Endothelial cell (in vitro differentiated cells): ENCODE measurements at places on chromosomes 16 and 17.

GRCh38 chr16:24124291-24124690 is 131.8 kb upstream of the CACNG3 start:
- DNase-seq = no peak

- DNase-seq = no peak
Observed at GRCh38 chr16:83842291-83842690, 34.5 kb downstream of the HSBP1 start.

GRCh38 chr17:80205811-80206210 is 14.3 kb downstream of the SGSH start:
- no peak for DNase-seq

DNA sequence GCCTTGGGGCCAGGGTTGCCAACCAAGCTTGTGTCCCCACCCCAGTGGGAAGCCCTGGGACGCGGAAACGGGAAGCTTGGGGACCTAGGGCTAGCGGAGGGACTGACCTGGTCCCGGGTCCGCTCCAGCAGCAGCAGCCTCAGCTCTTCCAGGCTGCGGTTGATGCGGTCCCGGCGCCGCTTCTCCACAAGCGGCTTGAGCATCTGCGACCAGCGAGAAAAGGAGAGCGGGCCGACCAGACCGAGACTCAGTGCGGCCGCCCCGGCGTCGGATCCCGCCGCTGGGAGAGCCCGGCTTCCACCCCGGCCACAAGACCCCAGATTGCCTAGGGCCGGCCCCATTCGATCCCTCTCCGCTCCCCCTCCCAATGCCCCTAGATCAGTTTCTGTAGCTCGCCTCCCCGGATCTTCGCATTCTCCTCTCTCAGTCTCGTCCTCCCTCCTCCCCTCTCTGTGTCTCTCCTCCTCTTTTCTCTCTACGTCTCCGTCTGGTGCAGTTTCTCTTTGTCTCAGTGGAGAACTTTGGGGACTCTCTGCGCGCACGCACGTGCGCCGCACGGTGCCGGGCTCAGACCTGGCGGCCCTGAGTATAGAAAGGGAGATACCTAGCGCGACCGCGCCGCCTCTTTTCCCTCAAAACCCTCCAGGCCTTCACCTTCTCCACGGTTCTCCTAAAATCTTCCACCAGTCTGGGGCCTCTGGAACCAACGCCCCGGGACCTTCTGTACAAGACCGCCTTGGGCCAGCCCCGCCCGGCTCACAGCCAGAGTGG is 797 bp downstream of the HES7 start:
- DNase-seq = no peak

- DNase-seq = no peak
Observed at GRCh38 chr17:44249501-44250246, 18.3 kb downstream of the SLC4A1 start.

DNA sequence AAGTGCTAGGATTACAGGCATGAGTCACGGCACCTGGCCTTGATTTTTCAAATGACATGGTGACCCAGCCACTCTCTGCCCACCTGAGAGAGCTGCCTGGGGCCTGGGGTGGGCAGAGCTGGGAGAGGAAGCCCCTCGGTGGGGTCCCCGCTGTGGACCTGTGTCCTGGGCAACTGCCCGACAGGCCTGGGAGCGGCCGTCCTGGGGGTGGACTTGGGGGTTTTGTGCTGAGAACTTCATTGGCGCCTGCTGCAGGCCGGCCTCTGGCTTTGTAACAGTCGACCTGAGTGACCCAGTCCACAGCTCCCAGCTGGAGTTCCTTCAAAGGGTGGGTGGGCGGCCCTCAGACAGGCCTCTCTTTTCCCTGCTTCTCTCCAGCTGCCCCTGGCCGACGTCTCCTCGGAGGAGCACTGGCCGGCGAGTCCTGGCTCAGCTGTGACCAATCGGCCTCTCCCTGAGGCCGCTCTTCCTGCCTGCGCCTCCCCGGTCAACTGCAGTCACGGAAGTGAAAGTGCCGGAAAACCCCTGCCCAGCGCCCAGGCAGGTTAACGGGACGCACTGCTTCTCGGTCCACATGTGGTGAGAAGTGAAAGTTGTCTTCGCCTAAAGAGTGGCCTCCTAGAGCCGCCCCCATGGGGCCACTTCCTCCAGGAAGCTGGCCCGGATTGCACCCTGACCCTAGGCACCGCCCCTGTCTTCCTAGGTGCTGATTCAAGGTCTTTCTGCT is 5.5 kb downstream of the CBFA2T3 start:
- no peak for DNase-seq

DNA sequence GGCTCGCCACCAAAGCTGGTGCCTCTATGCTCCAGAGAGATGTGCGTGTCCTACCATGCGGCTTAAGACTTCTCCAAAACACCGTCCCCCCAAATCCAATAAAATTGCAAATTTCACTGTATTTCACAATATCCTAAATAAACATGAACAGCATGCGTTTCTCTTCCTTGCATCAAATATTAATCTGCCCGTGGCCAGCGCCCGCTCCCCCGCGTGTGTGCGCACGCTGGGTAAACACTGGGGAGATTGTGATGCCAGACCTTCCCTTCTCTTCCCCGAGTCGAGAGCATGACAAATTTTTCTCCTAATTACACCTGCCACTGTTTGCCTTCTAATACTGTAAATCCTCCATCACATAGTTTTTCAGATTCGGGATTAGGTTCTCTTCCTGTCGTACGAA is 148.1 kb downstream of the MRM1 start:
- DNase-seq = no peak

DNA sequence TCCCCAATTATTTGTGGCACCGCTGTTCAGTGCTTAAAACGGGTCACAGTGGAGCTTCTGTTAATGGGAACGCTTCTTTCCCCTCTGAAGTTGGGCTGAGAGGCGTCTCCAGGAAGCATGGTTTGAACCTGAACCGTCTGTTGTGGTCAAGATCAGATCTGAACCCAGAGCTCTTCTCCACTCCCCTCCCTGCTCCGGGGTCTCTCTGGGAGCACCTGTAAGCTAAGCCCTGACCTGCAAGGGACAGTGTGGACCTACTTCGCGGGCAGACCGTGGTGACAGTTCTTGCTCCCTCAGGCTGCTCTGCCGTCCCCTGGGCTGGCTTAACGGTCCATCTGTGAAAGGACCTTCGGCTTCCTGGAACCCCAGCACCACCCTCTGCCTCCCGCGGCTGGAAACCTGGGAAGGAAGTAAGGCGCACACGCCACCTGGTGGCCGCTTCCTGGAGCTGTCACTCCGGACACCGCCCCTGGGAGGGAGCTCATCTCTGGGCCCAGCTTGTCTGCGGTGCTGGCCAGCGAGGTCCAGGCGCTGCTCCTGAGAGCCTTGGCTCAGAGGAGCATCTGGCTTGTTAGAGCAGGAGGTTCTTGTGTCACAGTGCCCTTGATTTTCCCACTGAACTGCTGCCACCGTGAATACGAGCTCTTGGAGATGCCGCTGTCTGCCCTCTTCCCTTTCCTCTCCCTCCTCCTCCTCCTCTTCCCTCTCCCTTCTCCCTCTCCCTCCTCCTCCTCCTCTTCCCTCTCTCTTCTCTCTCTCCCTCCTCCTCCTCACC is 518.5 kb upstream of the EEF2KMT start:
- peak; percentile 76 for DNase-seq

DNA sequence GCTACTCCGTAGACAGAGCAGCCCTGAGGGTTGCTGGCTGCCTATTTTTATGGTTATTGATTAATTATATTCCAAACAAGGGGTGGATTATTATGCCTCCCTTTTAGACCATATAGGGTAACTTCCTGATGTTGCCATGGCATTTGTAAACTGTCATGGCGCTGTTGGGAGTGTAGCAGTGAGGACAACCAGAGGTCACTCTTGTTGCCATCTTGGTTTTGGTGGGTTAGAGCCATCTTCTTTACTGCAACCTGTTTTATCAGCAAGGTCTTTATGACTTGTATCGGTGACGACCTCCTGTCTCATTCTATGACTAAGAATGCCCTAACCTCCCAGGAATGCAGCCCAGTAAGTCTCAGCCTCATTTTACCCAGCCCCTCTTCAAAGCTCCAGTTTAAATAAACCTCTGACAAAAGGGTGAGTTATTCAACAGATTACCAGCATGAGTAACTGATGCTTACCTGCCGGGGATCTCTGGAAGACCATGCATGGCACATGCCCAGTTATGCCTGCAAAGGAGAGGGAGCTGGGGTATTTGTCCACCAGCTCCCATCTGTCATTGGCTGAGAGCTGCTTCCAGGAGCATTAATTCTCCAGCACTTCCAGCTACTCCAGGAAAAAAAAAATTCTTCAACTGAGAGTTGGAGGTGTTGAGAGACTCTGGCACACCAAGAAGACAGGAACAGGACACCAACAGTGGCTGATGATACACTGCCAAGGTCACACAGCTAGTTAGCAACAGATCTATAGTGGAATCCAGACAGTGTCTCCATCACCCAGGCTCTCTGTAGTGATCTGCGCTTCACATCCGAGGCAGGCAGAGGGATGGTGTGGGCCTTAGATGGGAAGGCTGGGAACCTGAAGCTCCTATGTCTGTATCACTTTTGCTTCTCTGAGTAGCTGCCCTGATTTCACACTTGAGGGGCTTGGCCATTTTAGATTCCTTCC is 36.6 kb upstream of the IL21R start:
- DNase-seq = no peak

DNA sequence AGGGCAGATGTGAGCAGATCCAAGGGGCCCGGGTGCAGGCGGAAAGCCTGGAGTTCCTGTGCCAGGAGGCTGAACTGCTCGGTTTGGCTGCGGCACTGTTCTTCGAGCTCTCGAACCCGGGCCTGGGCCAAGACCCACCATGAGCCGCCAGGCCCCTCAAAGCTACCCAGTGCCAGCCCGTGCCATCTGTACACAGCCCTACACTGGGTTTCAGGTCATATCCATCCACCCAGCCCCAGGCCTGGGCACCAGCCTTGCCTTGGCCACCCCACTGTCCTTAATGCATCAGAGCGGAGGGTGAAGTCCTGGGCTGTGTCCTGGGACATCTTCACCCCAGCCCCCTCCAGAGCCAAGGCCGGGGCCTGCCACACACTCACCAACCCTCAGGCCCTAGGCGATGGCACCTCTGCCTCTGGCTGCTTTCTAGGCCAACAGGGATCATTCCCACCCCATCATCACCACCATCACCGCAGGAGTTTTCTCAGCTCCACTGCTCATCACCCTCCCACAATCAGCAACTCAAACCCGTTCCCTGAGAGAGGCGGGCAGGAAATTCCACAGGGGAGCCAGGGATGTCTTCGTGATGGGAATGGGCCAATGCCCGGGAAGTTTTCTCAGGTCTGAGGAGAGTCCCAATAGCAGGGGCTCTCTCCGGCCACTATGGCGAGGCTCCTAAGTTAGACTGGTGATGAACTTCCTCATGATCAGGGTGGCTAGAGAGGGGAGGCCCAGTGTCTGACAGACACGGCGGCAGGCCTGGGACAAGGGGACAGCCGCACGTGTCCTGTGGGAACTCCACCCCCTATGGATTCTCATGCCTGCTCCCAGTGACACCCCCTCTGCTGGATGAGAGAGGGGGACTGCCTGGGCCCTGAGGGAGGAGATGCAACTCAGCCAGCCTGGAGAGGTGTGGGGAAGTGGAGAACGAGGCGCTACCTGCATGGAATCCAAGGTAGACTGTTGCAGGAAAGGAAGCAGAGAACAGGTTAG is 9.1 kb downstream of the TSPOAP1 start:
- DNase-seq = no peak

DNA sequence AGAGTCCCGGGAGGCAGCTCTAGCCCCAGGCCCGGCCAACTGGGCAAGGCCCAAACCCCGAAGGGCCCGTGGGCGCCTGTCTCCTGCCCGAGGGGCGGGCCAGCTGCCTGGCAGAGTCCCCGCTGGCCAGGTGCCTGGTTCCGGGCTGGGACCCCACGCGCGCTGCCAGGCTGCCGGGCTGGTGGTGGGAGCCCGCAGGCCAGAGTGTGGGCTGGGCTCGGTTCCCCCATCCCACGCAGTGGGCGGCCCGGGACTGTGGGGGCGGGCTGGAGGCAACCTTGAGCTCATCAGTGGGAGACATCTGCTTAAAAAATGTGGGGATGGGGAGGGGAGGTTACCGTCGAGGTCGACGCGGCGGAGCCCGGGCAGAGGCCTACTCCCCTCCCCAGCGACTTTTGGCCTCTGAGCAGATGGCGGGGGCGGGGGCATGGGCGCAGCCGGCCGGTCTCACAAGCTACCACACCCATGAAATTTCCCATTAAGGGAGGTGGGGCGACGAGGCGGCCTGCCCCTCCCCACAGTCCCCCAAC is 176.4 kb upstream of the GSE1 start:
- no peak for DNase-seq

- no peak for DNase-seq
Observed at GRCh38 chr17:27341041-27341471, 47.1 kb downstream of the WSB1 start.

- no peak for DNase-seq
Observed at GRCh38 chr16:30731411-30731810, 16.8 kb upstream of the PHKG2 start.

- no peak for DNase-seq
Observed at GRCh38 chr17:37543637-37544052, 54.0 kb downstream of the DUSP14 start.

GRCh38 chr16:23081675-23082119 is 67.6 kb downstream of the USP31 start:
- no peak for DNase-seq

- no peak for DNase-seq
Observed at GRCh38 chr17:67619555-67619954, 98.2 kb upstream of the NOL11 start.

- no peak for DNase-seq
Observed at GRCh38 chr17:81822312-81822637, 10.8 kb downstream of the MCRIP1 start.

DNA sequence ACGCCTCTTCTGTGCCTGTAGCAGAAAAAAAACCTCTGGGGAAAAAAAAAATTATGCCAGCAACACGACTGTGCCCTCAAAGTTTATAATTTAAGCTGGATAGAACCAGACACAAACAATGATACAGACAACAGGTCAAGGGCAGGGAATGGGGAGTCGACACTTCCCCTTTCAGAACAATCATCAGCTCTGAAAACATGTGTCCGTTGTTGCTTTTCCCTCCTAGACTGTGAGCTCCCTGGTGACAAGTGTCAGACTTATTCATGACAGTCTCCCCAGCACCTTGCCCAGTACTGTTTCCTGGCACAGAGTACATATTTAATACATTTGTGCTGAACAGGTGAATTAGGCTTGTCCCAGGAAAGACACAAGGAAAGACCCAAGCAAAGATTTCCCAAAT is 178.3 kb downstream of the SOX9 start:
- no peak for DNase-seq

GRCh38 chr16:55756963-55757362 is 75.9 kb downstream of the CES1 start:
- no peak for DNase-seq

GRCh38 chr16:14181371-14182050 is 110.4 kb downstream of the MRTFB start:
- DNase-seq = no peak
